ENCODE measurements at places on chromosomes 2 and 18.

- no peak for DNase-seq
Observed at GRCh38 chr2:189506514-189506976, 65.3 kb downstream of the WDR75 start.

- no peak for DNase-seq
Observed at GRCh38 chr2:64538764-64539433, 14.8 kb downstream of the AFTPH start.

DNA sequence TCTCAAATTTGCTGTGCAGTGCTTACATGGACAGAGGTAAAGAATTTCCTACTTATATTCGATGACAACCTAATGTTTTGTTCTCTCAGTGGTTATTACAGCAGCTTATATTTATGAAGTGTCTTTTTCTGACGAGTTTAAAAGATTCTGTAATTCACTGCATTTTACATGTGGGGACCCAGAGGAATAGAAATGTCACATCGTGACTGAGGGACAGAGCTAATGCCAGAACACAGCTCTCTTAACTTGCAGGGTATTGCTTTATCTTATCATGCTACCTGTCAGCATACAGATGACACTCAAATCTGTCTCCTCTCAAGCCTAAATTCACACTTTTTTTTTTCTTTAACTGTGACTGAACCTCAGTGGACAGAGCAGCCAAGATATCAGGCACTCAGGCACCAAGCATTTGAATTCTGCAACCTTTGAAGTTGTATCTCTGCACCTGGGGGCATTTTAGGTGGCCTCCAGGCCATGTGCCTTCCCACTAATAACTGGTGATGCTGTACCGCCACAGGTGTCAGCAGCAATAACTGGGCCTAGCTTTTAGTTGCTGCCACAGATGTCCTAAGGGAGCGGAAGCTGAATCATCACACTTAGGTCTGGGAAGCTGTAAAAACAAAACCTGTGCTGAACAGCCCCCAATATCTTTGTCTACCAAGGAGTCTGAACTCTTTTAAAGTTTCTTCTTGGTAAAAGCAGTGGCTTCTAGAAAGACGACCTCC, 315.8 kb upstream of the NRP2 start:
- no peak for DNase-seq

- DNase-seq = no peak
Observed at GRCh38 chr18:79447703-79448367, 52.1 kb downstream of the NFATC1 start.

- DNase-seq = no peak
Observed at GRCh38 chr2:206530727-206531126, 87.4 kb downstream of the ADAM23 start.

GRCh38 chr2:113980946-113981345, 91.1 kb downstream of the ACTR3 start:
- DNase-seq = no peak

- no peak for DNase-seq
Observed at GRCh38 chr18:10804126-10804525, 278.3 kb downstream of the NAPG start.

DNA sequence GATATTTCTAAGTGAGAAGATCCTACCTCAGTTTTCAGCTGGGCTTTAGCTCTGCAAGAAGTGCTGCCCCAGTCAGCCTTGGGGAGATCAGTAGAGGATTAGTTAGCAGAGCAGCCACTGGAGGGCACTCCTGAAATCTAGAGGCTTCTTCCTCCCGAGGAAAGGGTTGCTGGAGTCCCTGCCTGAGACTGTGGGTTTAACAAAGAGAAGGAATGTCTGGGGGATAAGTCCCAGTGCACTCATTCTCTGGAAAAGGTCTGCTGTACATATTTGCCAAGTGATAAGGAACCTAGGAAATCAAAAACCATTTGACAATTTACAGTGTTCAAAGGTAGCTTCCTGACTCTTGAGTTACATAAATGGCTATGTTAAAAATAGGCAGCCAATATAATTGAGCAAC, 207.2 kb downstream of the SLC8A1 start:
- DNase-seq = no peak

GRCh38 chr2:72953528-72953927, 36.2 kb downstream of the EMX1 start:
- DNase-seq = no peak

DNA sequence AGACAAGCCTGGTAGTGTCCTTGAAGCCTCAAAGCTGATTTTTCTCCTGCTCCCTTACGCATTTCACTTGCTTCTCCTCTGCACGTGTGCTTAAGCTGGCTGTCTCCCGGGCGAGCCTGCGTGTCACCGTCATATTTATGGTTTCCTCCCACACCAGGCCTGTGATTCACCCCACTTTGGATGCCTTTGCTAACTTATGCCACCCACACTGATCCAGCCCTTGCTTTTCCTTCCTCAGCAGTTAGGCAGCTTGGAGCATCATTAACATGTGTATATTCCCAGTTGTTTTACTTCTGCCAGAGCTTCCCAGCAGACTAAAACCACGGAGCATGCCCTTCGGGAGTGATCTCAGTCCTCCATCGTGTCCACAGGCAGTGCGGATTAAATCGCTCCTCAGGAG, 2.2 kb downstream of the ST3GAL5 start:
- DNase-seq = no peak

GRCh38 chr18:48962994-48963561, 12.3 kb upstream of the SMAD7 start:
- DNase-seq = no peak

GRCh38 chr2:144596073-144596871, 76.4 kb upstream of the ZEB2 start:
- DNase-seq = no peak

GRCh38 chr2:168119515-168120141, 127.8 kb downstream of the STK39 start:
- no peak for DNase-seq

Data from stimulated activated CD8-positive, alpha-beta memory T cell treated with anti-CD3 and anti-CD28 coated beads, Interleukin-2, amount 100 ng/mL, for 1 hour (primary cell).